ENCODE measurements at places on chromosomes 13 and 19.
A peak's percentile ranks its signal among the peaks of the same experiment; 100 is the strongest.

DNA sequence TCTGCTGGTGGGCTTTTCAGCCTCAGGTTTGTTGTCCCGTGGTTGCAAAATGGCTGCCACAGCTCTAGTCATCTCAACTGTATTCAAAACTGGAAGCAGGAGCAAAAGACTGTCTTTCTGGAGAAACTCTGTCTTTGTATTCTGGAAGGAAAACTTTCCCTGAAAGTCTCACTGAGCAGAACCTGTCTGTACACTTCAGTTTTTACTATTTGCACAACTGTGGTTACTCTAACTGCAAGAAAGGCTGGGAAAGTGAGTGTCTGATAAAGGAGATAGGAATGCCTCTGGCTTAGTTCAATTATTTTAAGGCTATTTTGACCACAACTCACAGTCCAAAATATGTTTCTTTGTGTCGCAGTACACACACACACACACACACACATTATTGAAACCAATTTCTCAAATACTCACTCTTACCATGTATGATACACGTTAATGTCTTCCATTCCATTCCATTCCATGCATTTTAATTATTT is 49.7 kb upstream of the EHD2 start:
- DNase-seq = no peak

DNA sequence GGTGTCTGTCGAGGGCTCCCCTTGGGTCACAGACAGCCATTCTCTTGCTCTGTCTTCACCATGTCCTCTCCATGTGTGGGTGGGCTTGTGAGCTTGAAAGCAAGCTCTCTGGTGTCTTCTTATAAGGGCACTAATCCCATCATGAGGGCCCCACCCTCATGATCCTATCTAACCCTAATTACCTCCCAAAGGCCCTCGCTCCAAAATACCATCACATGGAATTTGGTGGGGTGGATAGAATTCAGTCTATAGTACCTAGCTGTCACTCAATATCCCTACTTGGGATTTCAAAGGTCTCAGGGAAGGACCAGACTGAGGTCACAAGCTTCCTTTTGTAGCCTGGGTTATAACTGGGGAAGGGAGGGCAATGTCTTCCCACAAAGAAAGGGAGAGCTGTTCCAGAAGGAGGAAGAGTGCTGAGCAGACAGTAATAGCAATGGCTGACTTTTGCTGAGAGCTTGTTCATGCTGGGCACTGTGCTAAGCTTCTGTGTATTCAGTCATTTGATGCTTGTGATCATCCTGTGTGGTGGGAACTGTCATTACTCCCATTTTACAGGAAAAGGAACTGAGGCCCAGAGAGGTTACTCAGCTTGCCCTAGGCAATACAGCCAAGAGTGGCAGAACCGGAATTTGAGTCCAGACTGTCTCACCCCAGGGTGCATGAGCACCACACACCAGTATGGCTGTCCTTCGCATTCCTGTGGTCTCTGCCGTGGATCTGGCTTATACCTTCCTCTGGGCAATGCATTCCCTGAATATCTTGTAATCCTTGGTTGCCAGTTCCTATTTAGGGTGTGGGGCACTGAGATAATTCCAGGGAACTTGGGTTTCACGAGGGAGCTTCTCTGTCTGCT is 8.2 kb downstream of the FXYD5 start:
- DNase-seq = no peak

DNA sequence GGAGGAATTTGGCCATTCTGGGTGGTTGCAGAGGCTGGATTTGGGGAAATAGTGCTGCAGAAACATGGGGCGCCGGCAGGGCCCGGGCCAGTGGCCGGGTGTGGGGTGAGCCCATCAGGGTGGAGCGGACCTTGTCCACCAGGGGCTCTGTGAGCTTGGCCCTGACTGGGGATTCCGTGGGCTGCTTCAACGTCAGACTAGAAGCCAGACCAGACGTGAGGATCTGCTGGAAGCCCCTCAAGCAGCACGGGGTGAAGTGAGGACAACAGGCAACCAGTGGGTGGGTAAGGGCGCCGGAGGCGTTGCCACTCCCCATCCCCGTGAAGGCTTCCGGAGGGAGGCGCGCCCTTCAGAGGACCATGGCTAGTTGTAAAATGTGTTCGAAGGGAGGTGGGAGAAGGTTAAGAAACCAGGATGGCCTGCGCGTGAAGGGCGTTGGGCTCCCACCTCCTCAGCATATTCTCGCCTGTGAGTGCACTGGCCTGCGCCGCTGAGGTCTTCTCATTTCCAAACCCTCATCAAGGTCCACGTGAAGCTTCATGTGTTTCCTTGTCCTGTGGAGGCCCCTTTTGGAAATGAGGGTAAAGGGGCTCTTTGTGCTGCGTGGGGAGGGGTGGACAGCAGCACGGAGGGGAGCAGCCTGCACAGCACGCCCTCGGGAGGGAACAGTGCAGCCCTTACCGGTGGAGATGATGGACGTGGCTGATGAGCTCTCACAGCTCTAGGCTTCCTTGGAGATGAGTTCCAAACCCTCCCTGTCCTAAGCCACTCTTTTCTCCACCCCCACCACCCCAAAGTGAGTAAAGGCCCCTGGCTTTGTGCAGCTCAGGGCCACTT is 8.3 kb downstream of the TEX29 start:
- DNase-seq = no peak

GRCh38 chr13:101217086-101217485 is 199.2 kb downstream of the NALCN start:
- no peak for DNase-seq

DNA sequence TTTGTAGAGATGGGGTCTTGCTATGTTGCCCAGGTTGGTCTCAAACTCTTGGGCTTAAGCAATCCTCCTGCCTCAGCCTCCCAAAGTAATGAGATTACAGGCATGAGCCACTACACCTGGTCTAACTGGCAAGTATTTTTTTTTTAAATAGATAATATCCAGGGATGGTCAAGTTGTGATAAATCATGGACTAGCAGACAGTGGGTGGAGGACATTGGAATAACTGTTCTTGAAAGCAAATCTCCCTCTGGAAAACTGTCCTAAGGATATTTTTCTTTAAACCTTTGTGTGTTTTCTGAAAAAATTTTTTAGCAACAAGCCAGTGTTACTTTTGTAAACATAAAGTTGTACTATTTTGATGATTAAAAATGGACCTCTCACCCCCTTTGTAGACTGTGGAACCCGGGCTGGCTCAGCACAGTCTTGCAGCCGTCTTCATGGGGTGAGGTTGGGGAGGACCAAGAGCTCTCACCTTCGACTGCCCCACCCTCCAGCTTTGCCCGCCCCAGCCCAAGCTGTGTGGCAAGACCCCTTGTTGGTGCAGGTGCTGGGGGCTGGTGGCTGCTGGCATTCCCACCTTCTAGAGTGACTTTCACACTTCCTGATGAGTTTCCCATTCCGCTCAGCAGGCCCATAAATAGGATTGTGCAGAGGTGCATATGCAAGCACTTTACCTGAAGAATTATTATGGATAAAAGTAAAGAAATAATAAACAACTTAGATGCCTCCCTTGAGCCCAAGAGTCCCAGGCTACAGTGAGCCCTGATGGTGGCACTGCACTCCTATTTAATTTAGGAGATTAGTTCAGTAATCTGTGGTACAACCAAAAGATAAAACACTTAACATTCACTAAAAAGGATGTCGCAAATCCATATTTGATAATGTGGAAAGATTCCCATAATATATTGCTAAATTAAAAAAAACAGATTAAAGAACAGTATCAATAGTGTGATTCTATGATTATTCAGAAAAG is 107.3 kb downstream of the GADD45B start:
- no peak for DNase-seq

- peak; percentile 65 for DNase-seq
Observed at GRCh38 chr13:35475212-35475959, 1.1 kb downstream of the MAB21L1 start.

DNA sequence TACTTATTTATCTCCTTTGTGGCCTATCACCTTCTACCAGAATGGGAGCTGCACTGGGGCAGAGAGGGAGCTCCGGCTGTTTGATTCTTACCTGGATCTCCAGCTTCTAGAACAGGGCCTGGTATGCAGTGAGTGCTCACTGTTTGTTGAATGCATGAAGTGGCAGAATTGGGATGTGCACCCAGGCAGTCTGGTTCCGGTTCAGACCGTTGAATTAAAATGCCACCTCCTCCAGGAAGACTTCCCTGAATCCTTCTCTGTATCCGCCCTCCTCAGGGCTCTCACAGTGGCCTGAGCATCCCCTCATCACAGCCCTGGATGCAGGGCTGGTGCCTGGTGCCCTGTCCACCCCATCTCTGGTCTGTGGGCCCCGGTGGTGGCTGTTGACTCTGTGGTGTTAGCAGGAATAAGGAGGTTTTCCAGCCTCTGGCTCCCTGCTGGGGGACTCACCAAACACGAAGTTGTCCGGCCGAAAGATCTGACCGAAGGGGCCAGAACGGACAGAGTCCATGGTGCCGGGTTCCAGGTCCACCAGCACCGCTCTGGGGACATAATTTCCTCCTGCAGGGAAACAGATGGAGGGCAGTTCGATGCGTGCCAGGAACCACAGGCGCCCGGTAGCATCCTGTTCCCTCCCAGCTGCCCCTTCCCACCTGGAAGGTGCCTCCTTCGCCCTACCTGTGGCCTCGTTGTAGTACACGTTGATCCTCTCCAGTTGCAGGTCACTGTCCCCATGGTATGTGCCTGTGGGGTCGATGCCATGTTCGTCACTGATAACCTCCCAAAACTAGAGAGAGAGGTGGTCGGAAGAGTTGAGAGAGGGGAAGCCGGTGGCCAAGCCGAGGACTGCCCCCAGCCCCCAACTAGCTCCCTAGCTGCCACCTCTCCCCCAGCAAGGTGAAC is 1.0 kb downstream of the TUBB4A start:
- no peak for DNase-seq

DNA sequence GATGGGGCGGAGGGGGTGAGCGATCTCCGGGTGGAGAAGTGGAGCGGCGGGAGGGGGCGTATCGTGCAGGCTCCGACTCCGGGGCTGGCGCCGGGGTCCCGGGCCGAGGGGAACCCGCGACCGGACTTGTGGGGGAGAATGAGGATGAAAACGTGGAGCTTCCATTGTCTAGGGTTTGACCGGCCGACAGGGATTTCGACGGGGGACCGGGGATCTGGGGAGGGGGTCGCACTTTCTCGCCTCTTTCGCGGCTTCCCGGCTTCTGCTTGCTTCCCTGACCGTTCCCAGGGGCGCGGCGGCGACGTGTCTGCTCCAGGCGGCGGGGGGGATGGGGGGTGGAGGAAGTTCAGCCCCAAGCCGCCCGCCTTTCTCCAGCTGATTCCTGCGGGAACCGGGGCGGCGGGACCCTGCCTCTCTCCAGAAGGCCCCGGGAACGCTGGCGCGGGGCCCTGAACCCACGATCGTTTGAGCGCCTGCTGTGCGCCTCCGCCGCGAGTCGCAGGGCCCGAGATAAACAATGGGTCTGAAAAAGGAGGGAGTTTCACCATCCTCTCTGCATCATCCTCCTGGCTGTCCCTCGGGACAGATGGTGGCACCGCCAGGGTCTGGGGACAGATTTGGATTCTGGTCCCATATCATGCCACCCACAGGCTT is 790 bp downstream of the TPM4 start:
- peak; percentile 30 for DNase-seq

- DNase-seq = peak; percentile 31
Observed at GRCh38 chr13:70960841-70961443, 852.7 kb upstream of the KLHL1 start.
